ENCODE measurements at places on chromosomes 7 and 10.

DNA sequence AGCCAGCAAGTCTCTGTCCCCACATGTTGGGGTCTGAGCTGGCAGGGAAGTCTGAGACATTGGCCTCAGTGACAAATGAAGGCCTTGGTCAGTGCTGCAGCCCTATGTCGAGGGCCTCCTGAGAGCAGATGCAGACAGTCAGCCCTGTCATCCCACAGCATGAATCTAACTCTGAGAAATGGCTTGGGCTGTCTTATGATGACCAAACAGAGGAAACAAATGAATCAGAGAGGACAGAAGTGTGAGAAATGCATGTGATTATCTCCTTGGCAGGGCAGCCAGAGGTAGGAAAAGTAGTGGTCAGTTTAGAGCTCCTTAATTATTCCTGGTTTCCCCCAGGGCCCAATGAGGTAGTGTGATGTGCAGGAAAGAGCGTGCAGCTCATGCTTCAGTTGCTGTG lies 287.6 kb downstream of the SORCS3 start:
- DNase-seq: no peak

DNA sequence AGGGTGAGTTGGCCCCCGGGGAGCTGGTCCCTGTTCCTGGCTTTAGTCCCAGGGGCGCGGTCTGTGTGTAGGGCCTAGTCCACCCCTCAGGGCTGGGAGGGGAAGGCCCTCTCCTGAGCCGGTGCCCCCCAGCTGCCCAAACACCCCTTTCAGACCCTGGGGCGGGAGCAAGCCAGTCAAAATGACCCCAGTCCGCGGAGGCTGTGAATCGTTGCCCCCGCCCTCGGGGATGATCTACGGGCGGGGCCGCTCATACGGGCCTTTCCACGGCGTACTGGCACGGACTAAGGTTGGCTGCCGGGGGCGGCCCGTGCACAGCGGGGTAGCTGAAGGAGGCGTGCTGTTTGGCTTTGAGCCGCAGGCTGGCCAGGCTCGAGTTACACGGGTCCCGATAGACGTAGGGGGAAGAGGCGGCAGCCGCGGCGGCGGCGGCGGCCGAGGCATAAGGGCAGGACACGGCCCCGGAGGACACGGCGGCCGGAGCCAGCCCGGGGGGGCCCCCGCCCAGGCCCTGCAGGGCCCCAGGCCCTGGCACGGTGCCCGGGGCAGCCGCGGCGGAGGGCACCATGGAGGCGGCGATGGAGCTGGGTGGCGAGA lies 4.3 kb downstream of the ELOVL3 start:
- DNase-seq: no peak

GRCh38 chr10:26087666-26088065 lies 128.9 kb upstream of the GAD2 start:
- no peak for DNase-seq

DNA sequence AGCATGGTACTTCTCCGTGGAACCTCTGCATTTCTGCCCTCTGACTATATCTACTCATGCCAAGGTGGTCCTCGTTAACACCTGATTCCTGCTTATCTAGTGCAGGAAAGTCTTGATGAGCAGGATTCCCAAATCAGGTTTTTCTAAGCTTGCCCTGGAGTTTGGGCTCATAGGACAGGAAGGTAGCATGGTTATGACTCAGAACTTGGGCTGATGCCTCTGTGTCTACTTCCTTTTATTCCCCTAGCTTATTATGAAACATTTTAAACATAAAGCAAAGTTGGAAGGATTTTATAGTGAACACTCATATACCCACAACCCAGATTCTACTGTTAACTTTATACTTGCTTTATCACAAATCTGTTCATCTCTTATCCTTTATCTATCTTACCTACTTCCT lies 5.6 kb downstream of the SUFU start:
- DNase-seq: no peak

DNA sequence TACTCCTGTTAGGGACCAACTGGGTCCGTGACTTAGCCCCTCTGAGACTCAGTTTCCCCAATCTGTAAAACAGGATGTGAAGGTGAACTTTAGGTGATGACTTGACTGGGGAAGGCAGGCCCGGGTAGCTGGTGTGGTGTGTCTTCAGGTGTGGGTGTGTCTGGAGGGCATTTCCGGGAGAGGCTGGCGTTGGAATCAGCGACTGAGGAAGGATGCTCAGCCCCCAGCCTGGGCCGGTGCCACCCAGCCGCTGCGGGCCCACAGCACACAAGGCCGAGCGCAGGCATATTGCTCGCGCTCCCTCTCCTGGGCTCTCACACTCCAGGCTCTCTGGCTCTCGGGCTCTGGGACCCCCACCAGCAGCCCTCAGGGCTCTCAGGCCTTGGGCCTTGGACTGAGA lies 31.7 kb upstream of the CNPY1 start:
- DNase-seq: no peak

- DNase-seq: no peak
Observed at GRCh38 chr10:1853801-1854200, 116.5 kb upstream of the ADARB2 start.
